ENCODE measurements at places on chromosomes 2 and 18. TPM values are rescaled to one million over a fixed set of nuclear protein-coding genes. Genes with fewer than 3 reads are reported as not detected.

GRCh38 chr2:240891492-240892340, 4.2 kb downstream of the MAB21L4 start:
- DNase-seq, result no peak

DNA sequence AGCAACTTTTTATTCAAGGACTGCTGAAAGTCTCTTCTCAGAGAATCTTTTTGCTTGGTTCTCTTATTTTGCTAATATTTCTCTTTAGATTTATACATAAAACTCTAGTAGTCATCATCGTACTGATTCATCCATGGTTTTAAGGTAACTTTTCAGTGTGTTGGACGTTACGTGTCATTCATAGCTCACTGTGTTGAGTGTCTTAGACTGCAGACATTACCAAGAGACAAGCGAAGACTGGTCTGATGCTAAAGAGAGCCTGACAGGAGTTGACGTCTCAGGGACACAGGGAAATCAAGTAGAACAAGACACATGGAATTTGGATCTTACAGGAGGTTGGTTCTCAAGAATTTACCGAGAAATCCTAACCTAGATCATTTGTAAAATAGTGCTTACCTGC, 25.5 kb downstream of the RBM44 start:
- DNase-seq, result no peak

UBE2E3 gene
- 184 TPM for polyA plus RNA-seq

HOXD10 gene
- polyA plus RNA-seq, result 147 TPM

POTEI gene
- 0.16 TPM for polyA plus RNA-seq

ABCG5 gene
- 0.75 TPM for polyA plus RNA-seq

DNA sequence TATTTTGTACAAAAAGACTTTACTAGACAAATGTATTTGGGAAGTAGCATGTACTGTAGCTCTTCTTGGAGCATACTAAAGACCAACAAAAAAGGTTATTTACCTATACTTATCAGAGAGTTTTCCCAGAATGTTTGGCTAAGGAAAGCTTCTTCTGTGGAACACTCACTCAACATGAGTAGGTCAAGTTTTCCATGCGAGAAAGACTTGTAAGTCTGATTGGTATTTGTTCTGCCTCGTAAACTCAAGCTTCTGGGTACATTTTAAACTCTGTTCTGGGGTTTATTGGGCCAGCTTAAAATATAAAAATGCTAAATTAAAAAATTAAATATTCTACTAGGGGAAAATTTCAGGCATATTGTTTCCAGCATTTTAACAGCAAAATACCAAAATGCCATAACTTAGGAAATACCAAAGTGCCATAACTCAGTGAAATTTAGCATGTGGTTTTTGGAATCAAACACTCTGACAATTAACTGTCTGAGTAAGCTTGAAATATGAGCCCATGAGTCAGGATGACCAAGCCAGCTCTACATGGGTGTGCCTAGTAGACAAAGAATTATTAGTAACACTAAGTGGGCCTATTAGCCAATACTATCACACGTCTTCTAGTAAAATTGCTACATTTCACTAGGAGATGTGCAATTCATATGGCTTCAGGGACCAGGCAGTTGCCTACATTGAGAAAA, 47.3 kb upstream of the SERPINE2 start:
- DNase-seq, result no peak

DNA sequence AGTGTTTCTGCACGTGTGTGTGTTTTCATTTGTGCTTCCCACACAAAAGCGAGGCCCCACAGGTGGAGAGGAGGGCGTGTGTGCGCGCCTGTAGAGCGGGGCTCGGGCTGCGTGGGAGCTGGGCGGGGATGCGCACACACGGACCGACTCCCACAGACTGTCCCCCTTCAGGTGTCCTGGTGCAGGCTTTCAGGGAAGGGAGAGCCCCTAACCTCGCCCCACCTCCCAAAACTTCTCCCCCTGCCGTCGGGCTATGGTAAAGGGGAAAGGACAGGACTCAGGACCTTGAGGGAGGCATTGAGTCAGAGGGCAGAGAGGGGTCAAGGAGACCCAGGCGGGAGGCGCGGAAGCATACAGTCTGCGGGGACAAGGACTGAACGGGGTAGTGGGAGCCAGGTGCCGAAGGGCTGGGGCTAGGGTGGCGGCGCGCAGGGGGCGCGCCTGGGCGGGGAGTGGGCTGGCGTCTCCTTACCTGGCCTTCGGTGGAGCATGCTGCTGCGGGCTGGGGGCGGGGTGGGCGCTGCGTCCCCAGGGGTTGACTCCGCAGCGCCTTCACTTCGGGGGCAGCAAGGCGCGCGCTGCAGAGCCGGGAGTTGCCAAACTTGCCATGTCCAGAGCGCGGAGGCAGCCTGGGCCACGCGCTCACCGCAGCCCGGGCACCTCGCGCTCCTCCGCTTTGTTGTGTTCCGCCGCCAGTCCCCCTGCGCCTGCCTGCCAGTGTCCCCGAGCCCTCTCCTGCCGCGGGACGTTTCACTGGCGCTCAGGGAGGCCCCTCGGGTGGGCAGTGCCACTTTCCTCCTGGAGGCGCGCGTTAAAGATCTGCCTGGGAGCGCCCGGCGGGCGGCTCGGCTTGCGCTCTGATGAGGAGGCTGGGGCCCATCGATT, 302.0 kb downstream of the NCKAP5 start:
- DNase-seq, result peak; percentile 19

GRCh38 chr2:170190172-170190571, 12.2 kb downstream of the MYO3B start:
- DNase-seq, result no peak

- DNase-seq, result no peak
Observed at GRCh38 chr2:75003276-75003675, 44.8 kb downstream of the POLE4 start.

GRCh38 chr2:121828281-121828731, 72.9 kb downstream of the TSN start:
- peak; percentile 21 for DNase-seq

ZNF513 gene
- 23.7 TPM for polyA plus RNA-seq

DNA sequence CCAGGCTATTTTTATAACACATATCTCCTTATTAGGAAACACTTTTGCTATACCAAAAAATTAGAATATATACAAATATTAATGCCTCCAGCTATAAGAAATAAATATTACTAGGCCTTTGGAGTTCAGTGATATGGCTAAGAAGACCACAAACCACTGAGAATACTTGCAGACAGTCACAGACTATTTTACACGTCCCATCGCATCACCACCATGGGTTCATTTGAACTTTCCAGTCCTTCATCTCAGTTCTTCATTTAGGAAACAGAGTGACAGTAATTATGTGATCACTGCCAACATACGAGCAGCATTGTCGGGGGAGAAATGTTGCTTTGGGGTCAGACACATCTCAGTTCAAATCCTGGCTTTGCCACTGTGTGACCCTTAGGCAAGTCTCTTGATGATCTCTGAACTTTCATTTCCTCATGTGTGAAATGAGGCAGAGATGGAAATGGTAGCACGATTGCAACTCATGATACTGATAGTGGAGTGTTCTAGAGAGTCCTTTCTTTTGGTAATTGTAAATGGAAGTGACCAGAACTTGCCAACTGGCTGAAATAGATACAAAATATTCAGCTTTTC, 138.9 kb upstream of the NRP2 start:
- no peak for DNase-seq

TMEM163 gene
- polyA plus RNA-seq, result 2.0 TPM

MOCOS gene
- 1.2 TPM for polyA plus RNA-seq

- no peak for DNase-seq
Observed at GRCh38 chr2:144518748-144519596, 947 bp downstream of the ZEB2 start.
